ENCODE measurements at places on chromosomes 6 and 20.

DNA sequence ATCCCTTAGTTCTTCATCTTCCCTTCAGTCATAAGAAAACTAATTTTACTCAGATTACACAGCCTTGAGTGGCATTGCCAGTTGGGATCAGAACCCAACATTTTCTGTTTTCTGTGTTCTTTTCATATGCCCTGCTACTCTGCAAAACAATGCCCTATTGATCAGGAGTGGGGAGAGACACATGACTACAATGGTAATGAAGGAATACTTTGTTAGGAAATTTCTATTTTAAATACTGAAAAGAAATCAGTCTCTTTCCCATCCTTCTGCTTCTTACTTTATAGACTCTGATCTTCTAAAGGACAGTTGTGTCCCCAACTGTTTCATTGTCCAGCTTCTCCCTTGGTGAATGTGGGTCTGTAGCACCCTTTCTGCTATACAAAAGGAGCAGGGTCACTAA lies 5.5 kb upstream of the PKIB start:
- no peak for DNase-seq

DNA sequence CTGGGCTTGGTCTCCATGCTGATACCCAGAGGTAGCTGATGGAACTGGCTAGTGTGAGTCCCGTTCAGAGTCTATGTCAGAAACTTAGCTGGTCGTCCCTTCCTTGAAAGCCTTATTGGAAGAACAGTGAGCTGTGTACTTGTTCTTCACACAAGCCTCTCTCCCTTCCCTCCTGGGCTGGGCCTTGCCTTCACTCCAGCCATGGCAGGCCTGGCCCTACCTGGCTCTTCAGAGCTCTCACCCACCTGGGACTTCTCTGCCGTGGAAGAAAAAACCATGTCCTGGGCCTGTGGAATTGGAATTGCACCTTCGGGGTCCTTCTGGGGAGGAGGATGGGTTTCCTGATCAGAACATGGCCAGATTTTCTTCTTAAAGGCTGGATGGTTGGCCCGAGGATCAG lies 20.3 kb upstream of the ZNF831 start:
- no peak for DNase-seq

DNA sequence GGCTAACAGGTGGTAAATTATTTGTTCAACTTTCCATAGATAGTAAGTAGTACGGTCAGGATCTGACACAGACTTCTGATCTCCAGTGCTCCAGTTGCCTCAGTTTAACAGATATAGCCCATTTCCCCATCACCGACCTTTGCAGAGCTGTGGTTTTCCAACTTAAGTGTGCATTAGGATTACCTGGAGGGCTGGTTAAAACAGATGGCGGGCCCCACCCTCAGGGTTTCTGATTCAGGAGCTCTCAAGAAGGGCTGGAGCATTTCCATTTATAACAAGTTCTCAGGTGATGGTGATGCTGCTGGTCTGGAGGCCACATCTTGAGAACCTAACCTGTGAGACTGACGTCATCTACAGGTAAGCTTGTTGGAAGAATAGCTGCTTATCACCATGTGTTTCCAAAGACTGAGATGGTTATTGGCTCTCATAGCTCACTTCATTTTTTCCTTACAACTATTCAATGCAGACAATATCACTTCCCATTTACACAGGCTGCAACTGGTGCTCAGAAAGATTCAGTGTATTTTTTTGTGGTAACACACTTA lies 360.1 kb upstream of the CHD6 start:
- no peak for DNase-seq

DNA sequence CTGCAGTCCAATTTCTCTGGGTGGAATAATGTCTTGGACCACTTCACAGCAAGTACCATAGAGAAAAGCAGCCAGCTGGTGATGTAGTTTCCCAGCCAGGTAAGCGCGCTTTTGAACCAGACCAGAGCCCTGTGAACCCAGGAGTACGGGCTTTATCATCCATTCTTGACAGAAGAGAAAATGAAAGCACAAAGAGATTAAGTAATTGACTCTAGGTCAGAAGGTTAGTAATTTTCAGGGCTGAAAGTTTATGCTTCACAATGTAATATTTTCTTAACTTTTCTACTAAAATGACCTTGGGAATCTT lies 7.1 kb upstream of the UST start:
- DNase-seq = no peak

- DNase-seq = no peak
Observed at GRCh38 chr6:42571611-42572342, 7.9 kb downstream of the UBR2 start.

DNA sequence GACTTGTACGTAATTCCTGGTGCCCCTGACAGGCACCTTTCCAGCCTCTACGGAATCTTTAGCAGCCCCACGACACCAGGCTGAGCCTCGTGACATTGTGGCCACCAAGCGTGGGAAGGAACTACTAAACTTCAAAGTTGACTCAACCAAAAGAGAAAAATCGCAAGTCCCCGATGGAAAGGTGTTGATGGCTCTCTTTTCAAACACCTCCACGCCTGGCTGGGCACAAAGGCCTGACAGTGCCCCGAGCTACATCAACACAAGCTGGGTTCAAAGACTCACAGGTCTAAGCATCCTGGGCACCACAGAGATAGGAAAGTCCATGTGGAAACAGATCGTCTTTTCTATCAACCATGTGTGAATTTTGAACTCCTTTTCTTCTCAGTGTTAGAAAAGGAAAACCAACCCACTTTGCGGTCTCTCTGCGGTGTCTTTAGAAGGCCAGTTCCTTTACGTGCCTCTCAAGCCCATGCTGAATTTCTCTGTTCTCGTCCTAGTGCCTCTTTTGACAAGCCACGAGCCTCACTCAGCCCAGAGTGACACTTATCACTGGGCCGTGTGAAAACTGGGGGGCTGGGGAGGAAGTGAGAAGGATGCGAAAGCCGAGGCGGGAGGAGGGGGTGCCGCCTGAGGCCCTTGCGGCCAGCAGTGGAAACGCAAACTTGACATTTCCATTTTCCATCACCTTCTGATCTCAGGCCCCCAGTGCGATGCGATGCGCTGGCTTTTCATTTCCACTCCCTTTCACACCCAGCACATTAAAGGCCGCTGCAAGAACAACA lies 59.4 kb downstream of the GFOD1 start:
- peak; percentile 76 for DNase-seq

- peak; percentile 15 for DNase-seq
Observed at GRCh38 chr6:25332655-25333071, 53.5 kb downstream of the CARMIL1 start.

- DNase-seq = no peak
Observed at GRCh38 chr20:10581823-10582222, 92.0 kb downstream of the JAG1 start.

- DNase-seq = no peak
Observed at GRCh38 chr20:19969106-19969505, 48.1 kb upstream of the NAA20 start.

DNA sequence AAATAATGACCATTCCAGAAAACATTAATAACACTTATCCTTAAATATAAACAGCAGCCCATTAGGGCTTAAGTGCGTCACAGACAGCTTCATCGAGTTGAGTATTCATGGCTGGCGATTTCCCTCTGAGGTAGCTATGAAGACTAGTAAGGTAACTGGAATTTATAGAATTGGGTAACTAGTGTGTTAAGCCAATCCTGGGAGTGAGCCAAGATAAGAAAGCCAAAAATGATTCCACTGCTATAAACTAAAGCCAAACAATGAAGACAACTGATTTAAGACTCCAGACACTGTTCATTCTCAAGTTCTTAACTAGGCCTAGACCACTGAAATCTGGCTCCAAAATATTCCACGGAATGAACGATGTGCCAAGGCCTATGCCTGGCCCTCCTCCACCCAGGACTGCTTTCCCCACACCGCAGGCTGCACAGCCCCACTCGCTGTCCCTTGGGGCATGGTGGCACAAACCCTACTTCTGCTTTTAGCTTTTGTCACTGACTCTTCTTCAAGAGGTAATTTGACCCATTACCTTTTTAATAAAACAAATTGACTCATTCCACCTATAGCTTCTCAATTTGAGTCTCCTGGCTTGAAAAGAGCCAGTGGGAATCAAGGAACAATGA lies 66.0 kb downstream of the BLOC1S5 start:
- DNase-seq = peak; percentile 20

DNA sequence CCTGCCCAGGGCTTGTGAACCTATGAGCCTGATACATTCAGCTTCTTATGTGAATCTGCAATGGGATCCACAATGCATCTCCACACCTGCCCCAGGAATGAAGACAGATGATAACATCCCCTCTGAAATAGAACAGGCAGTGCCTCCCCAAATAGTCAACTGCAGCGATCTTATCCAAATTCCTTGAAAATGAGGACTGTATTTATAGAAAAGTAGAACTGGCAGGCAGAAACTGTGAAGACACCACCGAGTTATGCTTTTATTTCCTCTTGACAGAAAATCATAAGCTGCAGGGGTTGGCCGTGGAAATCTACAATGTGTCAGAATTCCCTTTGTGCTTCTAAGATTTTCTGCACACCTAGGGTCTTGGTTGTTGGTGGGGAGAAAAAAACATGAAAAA lies 270.3 kb downstream of the TBC1D7 start:
- no peak for DNase-seq

DNA sequence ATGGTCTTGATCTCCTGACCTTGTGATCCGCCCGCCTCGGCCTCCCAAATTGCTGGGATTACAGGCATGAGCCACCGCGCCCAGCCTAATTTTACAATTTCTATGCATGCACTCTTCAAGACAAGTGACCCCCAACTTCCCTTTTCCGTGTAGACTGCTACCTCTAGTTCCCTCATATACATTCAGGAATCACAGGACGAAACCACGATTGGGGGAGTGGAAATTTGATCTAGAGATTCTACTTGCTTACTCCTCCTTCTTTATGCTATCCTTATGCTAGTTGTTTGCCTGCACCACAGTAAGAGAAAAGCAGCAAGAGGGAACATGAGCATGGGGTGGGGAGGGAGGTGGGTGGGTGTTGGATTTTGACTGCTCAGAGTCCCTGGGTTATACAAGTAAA lies 34.9 kb downstream of the OSTM1 start:
- DNase-seq = no peak

GRCh38 chr6:4287811-4288244 lies 152.5 kb upstream of the ECI2 start:
- DNase-seq = no peak

GRCh38 chr20:38805502-38805957 lies at the start of gene PPP1R16B:
Gene PPP1R16B, plus strand, starts transcription at chr20:38805697. Its CDS starts 30,229 bp downstream, at chr20:38835926.
- DNase-seq = peak; percentile 83

DNA sequence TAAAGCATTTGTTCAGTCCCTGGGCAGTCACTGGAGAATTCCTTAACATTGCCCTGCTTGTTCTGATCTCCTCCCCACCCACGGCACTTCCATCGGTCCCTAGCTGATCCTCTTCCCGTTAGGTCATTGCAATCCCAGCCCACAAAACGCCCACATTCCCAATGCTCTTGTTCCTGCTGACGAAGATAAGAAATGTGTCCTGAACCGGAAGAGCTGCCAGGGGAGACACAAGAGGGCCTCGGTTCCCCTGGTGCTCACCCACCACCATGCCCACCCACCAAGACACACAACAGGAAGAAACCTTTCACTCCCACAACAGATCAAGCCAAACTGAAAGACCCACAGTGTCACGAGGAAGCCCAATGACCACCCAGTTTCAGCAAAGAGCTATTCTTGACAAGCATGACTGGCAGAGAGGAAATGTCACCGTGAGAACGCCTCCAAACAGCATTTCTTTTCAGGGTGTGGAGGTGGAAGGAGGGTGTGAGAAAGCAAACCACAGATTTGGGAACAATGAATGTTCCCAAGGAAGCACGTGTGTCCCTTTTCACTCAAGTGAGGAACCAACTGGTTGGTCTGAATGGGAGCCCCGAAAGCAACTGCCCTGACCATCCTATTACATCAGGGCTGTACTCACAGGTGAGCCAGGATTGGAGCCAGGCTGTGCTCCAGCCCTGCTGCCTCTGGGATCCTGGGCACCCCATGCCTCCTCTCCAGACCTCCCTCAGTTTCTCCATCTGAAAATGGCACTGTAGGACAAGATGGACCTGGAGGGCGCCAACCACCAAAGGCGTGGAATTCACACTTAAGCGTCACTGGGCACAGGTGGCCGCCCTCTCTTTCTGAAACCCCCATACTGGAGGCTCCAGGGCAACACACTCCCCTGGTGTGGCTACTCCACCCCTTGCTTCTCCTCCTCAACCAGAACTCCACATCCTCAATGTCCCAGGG lies 97.5 kb downstream of the ZMYND8 start:
- no peak for DNase-seq

DNA sequence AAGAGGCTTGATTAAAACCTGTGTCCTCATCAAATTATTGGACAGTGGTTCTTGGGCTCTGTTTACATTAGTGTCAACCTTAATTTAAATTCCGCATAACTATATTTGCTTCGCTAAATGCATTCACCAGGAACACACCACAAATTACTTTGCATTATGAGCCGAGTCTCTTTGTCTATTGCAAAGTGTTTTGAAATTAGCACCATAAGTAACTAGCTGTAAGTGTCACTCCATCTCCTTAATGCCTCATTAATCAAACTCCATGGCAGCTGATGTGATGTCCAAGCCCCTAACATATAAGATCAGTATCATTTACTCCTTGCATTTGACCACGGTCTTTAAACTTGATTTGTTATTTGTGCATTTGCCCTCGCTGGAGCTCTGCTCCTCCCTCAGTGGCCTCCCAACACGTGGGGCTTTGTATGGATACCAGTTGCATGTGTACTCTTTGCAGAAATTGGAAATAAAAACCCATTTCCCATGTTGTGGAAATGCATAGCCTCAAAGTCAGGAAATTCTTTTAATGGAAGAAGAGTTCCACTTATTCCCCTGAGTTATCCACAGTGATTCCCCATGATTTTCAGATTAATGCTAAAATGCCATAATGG lies 24.6 kb downstream of the FOXA2 start:
- no peak for DNase-seq

DNA sequence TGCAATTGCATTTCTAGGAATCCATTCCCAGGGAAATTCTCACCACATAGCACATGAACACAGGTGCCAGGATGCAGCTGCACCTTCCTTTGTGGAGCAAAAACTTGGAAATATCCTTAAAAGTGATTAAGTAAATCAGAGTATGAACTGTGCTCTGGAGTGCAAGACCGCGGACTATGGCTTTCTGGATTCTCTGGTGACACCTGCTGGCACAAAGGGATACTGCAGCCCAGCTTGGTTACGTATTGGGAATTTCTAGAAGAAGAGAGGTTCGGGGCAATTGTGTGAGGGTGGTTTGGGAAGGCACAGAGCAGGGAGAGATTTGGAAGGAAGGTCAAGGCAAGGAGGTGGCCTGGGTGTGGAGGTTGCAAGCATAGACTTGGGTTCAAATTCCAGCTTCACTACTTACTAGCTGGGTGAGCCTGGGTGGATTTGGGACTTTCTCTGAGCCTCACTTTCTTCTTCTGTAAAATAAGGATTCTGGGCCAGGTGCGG lies 15.9 kb upstream of the PEDS1 start:
- peak; percentile 82 for DNase-seq

DNA sequence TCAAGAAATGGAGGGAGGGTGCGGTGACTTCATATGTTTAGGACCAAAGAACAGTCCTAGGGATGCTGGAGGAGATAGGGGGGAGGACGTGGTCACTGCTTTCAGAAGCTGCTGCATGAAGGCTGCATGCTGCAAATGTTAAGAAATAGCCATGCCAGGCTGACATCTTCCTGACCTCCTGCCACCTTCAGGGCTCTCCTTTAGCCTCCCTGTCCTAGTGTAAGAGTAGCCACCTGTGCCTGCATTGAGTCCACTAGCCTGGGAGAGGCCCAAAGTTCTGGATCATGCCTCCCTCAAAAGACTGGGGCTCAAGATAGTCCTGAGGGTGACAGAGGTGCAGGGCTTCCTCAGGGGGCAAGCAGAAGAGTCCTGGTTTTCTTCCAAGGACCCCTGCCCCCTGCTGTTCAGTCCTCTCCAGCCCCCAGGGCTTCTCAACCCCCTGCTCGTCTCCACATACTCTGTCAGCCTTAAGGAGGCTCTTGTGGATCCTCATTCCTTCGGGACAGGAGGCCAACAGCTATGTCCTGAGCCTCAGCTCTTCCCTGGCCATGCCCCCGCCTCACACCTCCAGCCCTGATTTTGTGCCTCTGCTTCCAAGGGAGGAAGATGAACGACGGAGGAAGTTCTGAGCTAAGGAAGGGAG lies 96.3 kb downstream of the MRPL14 start:
- DNase-seq = no peak

Data from CD4-positive, alpha-beta T cell treated with Interleukin-4 for 1 hour (primary cell).